ENCODE measurements at places on chromosomes 11 and 22.
A peak's percentile ranks its signal among the peaks of the same experiment; 100 is the strongest.

- no peak for DNase-seq
Observed at GRCh38 chr11:74636630-74637184, 44.3 kb downstream of the POLD3 start.

DNA sequence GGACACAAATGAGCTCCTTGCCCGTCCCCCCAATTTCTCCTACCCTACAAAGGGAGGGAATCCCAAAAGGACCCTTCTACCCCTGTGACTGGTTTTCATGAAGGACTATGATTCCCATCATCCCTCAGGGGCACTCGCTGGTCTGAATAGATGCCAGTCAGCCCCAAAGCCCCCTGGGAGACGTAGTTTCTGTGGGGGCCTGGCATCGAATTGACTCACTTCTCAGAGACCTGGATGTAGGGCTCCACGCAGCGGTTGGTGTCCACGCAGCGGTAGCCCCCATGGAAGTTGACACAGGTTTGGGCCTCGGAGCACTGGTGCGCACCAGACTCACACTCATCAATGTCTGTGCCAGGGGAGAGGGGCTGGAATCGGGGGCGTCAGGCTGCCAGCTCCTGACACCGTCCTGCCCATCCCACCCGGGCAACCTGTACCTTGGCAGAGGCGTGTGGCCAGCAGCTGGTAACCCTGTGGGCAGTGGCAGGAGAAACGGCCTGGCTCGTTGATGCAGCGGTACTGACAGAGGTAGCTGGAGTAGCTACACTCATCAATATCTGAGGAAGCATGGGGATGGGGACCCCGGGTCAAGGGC, 4.4 kb downstream of the EFEMP2 start:
- no peak for DNase-seq

DNA sequence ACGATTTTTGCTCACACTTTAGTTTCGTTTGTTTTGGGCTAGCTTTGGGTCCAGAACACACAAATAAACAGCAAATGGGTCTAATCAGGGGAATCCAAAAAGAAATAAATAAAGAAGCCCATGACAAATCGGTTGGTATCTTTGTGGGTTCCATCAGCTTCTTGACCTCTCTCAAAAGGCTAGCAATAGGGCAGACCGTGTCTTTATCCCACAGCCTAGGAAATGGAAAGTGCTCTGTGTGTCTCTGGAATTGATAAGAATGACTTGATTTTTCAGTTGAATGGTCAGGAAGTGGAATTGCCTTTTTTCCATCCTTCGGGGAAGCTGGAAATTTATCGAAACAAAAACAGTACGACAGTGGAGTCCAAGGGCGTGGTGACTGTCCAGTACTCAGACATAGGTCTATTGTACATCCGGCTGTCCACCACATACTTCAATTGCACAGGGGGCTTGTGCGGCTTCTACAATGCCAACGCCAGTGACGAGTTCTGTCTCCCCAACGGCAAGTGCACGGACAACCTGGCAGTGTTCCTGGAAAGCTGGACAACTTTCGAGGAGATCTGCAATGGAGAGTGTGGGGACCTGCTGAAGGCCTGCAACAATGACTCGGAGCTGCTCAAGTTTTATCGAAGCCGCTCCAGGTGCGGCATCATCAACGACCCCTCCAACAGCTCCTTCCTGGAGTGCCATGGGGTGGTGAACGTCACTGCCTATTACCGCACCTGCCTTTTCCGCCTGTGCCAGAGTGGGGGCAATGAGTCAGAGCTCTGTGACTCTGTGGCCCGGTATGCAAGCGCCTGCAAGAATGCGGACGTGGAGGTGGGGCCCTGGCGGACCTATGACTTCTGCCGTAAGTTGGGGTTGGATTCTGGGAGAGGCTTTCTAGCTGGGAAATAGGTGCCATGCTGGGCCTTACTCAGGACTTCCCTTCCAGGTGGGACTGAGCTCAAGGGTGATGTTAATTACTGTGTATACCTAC, 28.6 kb downstream of the TECTA start:
- DNase-seq, result no peak

- DNase-seq, result peak; percentile 59
Observed at GRCh38 chr22:41857155-41857859, 24.4 kb downstream of the SREBF2 start.

GRCh38 chr11:63847363-63847762, 8.5 kb downstream of the MARK2 start:
- no peak for DNase-seq

DNA sequence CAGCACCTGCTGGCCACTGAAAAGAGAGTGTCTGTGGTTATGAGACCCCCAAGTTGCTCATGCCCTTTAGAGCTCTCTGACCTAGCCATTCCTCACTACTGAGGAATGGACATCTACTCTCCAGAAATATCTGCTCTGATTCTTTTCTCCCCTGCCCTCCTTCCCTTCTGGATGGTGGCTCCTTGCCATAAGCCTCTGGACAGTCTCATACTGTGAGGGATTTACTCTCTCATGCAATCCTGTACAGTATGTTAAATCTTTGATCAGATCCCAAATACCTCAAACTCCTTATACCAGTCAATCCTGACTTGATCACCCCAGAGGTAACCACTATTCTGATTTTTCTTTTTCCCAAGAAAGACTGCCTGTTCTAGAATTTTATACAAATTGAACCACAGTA, 80.7 kb downstream of the ARHGAP20 start:
- no peak for DNase-seq

DNA sequence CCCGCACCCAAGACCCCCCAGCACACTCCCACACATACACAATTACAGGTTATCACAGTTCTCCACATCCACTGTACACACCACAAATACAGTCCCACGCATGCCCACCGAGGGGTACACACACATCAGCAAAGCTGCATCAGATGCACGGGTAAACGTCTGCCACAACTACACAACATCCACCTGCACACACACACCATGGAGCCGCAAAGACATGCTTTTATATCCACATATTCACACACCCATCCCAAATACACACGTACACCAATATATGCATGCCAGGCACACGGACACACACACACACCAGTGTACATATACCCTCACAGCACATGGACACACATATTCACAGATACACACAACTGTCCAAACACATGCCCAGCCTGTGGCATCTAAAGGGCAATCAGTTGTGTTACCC, 5.4 kb upstream of the KCNJ4 start:
- no peak for DNase-seq

DNA sequence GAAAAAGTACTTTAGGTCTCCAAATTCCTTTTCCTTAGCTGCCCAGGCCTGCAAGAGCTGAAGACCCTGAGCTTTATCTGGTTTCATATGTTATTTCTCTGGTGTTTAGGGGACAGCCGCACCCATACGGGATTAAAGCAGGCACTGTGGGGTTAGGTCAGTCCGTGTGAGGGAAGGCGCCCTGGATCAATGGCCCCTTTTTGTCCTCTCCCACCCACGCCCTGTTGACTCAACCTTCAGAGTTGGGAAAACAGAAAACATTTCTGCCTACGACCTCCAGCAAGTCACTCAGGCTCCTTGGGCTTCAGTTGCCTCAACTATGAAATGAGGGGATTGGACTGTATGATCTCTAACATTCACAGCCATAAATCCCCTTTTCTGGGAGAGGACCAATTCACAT, 55.2 kb upstream of the BARX2 start:
- no peak for DNase-seq

- no peak for DNase-seq
Observed at GRCh38 chr11:134932761-134933160, 520.7 kb upstream of the B3GAT1 start.

GRCh38 chr11:64872790-64873488, 5.5 kb downstream of the EHD1 start:
- DNase-seq, result no peak

GRCh38 chr22:23402275-23403151, 177.6 kb downstream of the IGLL1 start:
- DNase-seq, result no peak

DNA sequence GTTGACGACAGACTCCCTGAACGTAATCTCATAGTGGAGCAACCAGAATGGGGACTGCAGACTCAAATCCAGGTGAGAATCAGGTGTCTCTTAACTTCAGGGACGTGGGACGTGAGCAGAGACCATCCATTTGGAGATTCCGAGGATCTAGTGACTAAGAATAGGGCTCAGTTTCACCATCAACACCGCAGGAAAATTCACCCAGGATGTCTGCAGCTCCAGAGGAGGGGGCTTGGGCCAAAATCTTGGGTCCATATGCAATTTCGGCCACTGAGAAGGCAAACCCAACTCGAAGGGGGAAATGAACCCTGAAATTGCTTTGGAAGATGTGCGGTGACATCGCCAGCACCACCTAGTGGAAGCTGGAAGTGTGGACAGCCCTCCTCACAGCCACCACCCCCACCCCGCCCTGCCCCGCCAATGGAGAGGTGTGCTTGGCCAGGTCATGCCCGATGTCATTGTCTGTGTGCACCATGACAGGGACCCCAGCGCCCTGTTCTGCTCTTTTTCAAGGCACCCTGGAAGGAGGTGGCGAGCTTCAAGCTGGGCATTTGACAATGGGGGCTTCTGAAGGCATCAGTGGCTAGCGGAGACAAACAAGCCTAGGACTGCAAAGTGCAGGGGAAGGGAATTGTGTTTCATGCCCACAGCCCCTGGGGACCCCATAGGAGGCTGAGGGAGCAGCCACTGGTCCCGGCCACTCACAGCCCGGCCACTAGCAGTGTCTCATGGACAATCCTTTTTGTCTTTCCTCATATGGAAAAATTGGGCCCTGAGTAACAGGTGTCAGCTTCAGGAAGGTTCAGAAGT, 24.8 kb downstream of the APOL1 start:
- peak; percentile 30 for DNase-seq

DNA sequence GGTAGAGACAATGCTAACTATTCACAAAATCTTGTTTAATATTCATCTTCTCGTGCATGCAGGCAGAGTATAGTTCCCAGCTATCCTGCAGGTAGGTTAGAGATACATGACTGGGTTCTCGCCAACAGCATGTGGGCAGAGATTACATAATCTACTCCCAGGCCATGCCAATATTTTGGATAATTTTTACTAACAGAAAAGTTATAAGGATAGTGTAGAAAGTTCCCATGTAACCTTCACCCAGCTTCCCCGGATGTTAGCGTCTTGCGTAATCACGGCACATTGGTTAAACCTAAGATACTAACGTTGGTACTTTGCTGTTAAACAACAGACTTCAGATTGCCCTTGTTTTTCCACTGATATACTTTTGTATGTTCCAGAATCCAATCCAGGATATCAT, 215.5 kb upstream of the LARGE1 start:
- DNase-seq, result no peak

DNA sequence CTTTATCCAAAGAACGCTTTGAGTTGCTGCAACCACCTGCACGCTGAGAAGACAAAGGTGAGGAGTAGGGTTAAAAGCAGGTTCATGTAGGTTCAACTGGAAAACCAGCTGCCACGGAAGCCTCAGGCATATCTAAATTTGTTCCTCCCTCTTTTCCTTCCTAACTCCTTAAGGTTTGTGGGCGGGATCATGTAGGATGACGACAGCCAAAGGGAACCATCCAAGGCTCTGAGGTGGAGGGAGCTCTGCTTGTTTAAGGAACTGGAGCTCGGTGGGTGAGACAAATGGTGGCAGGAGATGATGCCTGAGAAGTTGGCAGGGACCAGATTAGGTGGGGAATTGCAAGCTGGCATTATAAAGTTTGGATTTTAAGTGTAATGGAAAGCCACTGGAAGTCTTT, 60.3 kb downstream of the SPON1 start:
- no peak for DNase-seq

DNA sequence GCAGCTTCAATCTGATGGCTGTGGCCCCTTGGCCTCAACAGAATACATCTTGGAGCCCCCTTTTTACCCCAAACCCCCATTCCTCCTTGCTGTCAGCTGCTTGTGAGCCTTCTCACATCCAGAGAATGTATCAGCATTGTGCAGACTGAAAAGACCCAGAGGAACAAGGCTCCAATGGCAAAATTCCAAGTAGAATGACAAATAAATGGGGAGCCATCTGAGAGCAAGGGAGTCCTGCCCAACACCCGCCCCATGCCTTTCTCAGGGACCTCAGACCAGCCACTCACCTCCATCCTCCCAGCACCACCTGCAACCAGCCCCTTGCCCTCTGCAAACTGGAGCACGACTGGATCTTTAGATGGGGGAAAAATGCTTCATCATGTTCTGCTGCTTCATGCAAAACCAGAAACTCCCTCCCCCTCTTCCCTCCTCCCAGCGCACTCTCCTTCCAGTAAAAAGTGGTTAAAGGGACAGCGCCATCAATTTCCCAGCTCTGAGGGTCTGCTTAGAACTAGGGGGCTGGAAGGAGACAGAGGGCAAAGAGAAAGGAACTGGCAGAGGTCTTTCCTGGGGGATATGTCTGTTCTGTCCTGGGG, 2.2 kb upstream of the NEFH start:
- no peak for DNase-seq

- no peak for DNase-seq
Observed at GRCh38 chr22:44311855-44312170, 938 bp downstream of the SHISAL1 start.

Data from activated CD8-positive, alpha-beta memory T cell treated with anti-CD3 and anti-CD28 coated beads for 4 hours (primary cell).